Vagina (tissue), 2 donors: ENCODE measurements at places on chromosomes 2 and 18. TPM values are rescaled to one million over a fixed set of nuclear protein-coding genes. Genes with fewer than 3 reads are reported as not detected.

GAL3ST2 gene
- total RNA-seq, result 0.98 TPM

FRZB gene
- total RNA-seq, result 3.9 TPM

CNGA3 gene
- total RNA-seq, result not detected

FAM228A gene
- 0.98 TPM for total RNA-seq

ALPG gene
- total RNA-seq, result not detected

FOXD4L1 gene
- total RNA-seq, result not detected

LOXHD1 gene
- total RNA-seq, result not detected

METTL4 gene
- 11.5 TPM for total RNA-seq

RBFA gene
- 30.2 TPM for total RNA-seq

VIT gene
- 56.5 TPM for total RNA-seq

FMNL2 gene
- total RNA-seq, result 35.4 TPM
